ENCODE measurements at places on chromosomes 1 and 21.

GRCh38 chr21:35855484-35855883, 204.8 kb downstream of the SETD4 start:
- DNase-seq = no peak

- no peak for DNase-seq
Observed at GRCh38 chr1:244011271-244011670, 39.8 kb upstream of the ZBTB18 start.

DNA sequence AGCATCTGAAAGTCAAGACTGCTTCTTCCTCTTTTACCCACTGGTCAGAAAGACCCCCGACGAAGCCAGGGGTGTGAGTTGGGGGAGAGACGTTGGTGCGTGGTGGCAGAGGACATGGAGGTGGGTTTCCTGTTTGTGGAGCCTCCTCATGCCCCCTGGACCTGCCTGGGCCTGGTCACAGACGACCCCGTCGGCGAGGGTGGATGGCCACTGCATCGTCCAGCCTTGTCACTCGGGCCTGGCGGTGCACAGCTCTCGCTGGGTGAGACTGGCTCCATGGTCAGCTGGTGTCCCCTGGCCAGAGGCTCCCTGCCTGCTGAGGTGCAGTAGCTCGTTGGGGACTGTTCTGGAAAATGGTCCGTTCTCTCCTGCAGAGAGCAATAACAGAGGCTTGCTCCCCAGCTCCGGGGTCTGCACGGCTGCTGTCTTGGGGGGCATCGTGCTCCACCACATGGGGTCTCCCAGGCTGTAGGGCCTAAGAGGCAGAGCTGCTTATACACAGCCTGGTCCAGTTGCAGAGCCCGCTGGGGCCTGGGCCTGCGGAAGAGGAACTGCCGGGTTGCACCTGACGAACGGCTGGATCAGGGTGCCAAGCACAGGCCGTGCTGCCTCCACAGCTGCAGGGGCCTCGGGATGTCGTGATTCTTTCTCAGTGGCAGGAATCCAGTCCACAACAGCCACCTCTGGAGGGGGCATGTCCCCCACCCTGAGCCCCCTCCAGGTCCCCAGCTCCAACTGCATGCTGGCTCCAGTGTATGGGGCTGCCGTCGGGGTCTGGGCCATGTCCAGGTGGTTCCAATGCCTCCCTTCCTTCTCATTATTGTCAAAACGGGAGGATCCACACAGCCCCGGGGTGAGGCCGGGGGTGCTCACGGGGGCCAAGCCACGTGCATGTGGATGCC, 18.0 kb upstream of the ACTRT2 start:
- DNase-seq = peak; percentile 45

- DNase-seq = no peak
Observed at GRCh38 chr1:198671136-198671535, 32.3 kb downstream of the PTPRC start.

DNA sequence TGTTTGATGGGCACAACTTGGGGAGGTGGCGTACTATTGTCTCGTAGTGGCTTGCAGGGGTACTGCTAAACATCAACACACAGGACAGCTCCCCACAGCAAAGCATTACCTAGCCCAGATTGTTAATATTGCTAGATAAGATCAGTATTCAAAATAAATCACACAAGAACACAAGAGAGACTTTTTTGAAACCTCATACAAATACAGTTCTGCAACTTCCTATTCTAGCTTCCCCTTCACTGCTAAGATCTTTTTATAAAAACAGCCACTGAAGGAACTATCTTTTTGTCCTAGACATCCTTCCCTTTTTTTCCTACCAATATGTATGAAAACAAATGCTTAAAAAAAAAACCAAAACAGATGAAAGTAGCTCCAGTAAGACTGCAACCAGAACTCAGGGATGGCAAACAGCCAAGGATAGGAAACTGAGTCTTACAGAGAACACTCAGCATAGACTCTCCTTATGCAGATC, 137.8 kb upstream of the KRTAP19-8 start:
- DNase-seq = no peak

GRCh38 chr1:248926401-248927182, 20.6 kb downstream of the PGBD2 start:
- DNase-seq = no peak

- no peak for DNase-seq
Observed at GRCh38 chr1:198725090-198725489, 86.2 kb downstream of the PTPRC start.

DNA sequence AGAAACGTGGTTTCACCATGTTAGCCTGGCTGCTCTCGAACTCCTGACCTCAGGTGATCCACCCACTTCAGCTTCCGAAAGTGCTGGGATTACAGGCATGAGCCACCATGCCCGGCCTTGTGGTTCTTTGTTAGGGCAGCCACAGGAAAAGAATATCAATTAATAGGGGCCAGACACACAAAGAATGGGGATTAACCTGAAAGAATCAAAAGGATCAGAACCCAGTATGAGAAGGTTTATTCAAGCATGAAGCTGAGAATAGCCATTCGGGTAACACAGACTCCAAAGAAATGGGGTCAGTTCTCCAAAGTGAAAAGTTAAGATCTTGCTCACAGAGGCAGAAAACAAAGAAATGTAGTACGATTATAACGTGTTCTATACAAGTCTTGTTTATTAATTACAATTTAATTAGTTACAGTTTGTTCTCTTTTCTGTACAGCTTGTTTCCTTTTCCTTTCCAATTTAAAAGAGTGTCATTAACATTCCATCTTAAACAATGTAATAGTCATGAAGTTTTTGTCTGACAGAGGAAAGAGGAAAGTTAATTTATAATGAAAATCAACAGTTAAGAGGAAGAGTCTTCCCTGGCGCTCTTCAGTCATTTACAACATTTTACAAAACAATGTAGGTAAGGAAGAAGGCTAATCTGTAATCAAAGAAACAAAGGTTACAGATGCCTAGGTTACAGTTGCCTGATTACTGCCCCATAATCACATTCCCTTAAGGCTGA, 51.3 kb upstream of the SLC45A1 start:
- no peak for DNase-seq

DNA sequence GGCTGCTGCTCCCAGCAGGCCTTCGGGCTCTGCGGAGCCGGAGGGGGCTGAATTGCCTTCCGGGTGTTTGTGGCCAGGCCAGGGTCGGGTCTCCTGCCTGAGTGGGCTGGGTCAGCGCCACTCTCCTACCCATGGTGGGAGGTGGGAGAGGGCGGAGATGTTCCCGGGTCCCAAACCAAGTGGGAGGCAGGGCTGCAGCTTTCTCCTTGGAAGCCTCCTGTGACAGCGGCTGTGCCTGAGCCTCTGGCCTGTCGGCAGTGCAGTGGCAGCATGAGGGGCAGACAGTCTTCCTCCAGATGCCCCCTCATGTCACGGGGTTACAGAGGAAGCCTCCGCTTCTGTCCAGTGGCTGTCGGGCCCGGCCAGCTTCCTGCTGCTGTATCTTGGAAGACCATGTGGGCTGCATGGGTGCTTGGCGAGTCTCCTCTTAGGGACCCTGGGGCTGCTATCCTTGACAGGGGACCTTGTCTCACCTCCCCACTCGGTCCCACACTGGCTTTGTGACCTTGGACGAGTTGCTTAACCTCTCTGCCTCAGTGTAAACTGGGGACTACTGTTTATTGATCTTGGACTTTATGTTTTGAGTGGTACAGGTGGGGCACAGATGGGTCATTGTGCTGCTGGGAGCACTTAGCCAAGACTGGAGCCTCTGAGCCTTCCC, 4.3 kb downstream of the SKI start:
- no peak for DNase-seq

GRCh38 chr1:81809808-81810207, 9.1 kb downstream of the ADGRL2 start:
- no peak for DNase-seq

GRCh38 chr1:4461726-4462290, 192.6 kb upstream of the AJAP1 start:
- DNase-seq = no peak

DNA sequence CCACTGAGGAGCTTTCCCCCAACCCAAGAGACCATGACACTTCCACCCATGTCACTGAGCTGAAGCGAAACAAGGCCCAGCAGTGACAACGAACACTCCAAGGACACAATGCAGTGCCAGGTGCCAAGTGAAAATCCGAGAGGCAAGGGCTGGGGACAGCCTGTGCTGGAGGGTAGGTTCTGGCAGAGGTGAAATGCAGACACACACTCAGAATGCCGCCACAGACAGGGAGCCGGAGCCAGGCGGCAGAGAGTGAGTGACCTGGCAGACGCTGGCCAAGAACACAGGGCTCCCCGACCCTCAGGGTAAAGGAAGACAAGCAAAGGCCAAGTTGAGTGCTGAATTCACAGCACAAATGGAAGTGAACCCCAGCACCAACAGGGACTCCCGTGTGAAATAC, 78.9 kb downstream of the CD46 start:
- no peak for DNase-seq

DNA sequence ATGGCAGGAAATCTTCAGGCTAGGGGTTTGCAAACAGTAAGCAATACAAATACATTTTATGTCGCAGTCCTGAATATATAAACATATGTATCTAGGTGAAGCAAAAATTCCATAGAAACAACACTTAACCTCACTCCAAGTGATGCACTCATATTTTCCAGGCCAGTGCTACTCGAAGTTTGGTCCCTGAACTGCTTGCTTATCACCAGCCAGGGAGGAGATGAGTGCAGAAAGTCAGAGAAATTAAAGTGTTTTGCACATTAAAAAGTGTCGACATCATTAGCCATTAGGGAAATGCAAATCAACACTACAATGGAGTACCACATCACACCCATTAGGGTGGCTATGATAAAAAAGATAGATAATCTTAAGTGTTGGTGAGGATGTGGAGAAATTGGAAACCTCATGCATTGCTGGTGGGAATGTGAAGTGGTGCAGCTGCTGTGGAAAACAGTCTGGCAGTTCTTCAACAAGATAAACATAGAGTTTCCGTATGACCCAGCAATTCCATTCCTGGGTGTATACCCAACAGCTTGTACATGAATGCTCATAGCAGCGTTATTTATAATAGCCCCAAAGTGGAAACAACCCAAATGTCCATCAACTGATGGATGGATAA, 70.5 kb upstream of the CSF1 start:
- DNase-seq = no peak

GRCh38 chr1:94119796-94120569, 965 bp downstream of the ABCA4 start:
- DNase-seq = no peak
